Fibroblast of lung (primary cell): ENCODE measurements at places on chromosomes 6 and 20.

DNA sequence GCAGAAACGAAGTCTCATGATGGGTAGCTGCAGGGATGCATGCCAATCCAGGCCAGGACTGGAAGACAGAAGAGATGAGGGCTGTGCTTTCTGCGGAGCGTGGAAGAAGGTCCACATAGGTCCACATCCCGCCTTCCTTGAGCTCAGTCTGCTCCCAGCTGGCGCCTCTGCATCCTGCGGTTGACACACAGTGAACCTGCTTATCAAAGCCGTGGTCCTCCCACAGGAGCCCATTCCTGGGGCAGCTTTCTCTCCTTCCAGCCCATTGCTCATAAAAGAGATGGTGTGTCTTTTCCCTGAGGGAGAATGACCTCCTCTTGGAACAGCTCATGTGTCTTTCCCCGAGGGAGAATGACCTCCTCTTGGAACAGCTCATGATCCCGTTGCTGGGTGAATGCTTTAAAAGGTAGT is 225.4 kb downstream of the CDH4 start:
- DNase-seq = no peak

- no peak for DNase-seq
Observed at GRCh38 chr6:152184917-152185574, 377.6 kb downstream of the ESR1 start.

GRCh38 chr6:119347466-119348095 is 2.0 kb downstream of the MAN1A1 start:
- no peak for DNase-seq

DNA sequence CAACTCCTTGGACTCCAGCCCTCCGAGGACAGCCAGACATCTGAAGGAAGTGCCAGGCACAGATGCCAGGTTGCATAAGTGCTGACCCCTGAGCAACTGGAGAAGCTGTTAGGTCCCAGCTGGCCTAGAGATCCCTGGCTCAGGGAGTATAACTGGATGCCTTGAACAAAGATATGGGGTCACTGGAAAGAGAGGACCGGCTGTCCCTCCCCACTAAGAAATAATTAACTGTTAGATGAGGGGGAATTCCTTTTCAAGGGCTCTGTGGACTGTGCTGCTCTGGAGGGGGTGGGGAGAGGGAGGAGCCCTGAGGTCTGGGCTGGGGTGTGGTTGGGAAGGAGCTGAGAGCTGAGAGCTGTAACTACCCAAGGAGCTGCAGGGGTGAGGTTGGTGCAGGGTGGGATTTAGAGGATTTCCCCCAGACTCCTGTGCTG is 39.6 kb downstream of the HLA-F start:
- DNase-seq = no peak

DNA sequence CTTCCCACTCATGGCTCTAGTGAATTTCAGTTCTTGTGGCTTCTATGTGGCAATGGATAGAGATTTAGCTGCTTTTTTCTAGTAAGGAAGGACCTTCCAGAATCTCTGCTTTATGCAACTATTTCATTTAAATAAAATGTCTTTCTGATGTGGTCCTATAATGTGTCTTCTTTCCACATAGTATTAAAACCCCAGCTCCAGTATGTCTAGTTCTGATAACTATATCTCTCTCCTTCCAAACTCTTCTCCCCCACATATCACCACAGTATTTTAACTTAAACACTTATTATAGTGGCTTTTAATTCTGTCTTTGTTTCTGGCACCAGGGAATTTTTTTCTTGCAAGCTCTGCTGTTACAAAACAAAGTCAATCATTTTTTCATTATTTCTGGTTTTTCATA is 40.6 kb upstream of the SUMO4 start:
- DNase-seq = no peak

GRCh38 chr20:7029019-7029418 is 261.5 kb downstream of the BMP2 start:
- DNase-seq = no peak

DNA sequence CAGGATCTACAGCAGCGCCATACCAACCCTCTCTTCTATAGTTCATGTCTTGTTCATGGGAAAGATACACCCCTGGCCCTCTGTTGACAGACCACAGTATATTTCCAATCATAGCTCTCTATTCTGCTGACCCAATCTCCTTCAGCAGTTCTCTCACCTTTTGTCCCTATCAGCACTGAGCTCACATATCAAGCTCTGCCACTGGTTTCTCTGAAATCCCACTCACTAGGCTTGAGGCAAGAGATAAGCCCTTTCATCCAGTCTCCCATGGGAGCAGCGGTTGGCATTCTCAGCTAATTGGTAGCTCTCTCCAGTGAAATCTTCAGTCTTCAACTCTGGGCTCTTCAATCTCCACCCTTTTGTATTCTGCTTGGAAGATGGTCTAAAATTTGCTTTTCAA is 313.4 kb downstream of the GJA1 start:
- no peak for DNase-seq
